ENCODE measurements at places on chromosomes 6 and 20.

DNA sequence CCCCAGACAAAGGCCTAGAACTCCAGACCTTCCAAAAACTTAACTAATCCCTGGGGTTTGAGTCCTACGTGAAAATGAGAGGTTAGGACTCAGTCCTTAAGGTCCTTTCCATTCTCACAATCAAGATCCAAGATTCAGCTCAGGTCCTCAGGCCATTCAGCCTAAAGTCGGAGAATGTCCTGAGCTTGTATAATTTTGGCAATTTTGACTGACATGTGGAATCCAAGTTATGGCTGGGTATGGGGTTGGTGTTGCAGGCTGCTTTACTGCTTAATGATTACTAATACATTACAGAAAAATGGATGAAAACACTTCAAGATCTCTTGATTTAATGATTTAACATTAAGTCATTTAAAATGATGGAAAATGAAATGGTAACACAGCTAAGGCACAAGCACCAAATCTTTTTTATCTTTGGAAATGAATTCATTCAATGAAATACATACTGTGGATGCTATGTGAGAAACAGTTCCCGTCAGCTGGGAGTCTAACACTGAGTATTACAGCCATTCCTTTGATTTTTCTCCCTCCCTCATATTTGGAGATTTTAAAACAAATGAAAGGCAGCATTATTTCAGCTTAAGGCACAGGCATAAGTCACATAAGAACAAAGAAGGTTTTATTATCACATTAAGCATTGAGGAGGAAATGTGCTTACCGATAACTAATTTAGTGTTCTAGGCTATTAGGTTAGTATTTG is 1.3 kb downstream of the ARHGAP18 start:
- DNase-seq = no peak

DNA sequence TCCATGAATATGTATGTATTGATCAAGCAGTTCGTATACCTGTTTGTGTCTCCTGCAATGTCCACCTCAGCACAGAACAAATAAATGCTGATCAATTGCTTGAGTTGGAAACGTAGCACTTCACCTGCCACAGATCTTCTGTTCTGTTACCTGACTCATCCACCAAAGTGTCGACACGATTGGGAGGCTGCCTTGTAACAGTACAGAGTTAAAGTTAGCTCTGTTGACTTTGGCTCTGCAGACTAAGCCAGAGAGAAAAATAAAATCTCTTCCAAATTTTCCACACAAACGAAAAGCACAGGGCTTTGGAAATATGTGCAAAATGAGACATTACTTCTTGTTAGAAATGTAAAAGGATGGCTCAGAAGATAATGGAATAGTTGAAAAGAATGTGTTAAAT is 245.4 kb downstream of the NRN1 start:
- DNase-seq = no peak

- no peak for DNase-seq
These were observed 142.1 kb upstream of the MLN start for GRCh38 chr6:33945931-33946330.

DNA sequence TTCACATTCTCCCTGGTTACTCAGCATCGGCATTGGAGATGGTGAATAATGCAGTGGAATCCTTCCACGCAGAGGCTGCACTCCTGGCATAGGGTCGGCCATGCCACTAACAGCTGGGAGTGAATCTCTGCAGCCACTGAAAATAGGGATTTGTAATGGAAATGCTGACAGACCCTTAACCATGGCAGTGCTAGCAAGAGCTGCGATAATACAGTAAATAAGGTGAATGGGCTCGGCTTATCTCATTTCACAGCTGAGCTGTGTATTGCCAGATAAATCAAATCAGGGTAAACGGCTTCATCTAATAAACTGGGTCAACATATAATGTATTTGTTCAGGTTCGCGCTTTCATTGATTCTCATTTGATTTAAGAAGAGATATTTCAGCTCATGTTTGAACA is 156.8 kb downstream of the SLC35B3 start:
- DNase-seq = no peak

- no peak for DNase-seq
These were observed 38.2 kb downstream of the ELMO2 start for GRCh38 chr20:46367967-46368901.

DNA sequence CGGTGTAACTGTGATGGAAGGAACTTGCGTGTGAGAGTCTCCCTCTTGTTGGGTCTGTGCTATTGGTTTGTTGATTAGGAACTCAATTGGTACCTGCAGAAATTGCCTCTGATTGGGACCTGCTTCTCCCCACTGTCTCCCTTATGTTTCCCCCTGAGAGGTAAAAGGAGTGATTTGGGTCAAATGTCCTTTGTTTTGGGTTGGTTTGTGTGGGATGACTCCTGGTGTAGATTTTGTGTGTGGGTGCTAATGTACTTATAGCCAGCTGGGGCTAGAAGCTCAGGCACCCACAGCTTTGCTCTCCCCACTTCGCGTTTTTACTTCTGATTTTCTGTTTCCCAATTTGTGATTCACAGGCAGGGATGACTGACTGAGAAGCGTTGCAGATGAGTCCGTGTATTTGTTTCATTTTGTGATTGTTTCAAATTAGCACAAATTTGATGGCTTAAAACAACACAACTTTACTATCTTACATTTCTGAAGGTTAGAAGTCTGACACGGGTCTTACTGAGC is 79.1 kb downstream of the UTRN start:
- no peak for DNase-seq

All from stimulated activated CD8-positive, alpha-beta memory T cell treated with anti-CD3 and anti-CD28 coated beads, Interleukin-4, amount 100 ng/mL, for 1 hour (primary cell).